CD4-positive, alpha-beta T cell treated with Interleukin-4 for 1 hour (primary cell): ENCODE measurements at places on chromosomes 1 and 21.

GRCh38 chr1:180947499-180947885 lies 34.8 kb downstream of the KIAA1614 start:
- no peak for DNase-seq

DNA sequence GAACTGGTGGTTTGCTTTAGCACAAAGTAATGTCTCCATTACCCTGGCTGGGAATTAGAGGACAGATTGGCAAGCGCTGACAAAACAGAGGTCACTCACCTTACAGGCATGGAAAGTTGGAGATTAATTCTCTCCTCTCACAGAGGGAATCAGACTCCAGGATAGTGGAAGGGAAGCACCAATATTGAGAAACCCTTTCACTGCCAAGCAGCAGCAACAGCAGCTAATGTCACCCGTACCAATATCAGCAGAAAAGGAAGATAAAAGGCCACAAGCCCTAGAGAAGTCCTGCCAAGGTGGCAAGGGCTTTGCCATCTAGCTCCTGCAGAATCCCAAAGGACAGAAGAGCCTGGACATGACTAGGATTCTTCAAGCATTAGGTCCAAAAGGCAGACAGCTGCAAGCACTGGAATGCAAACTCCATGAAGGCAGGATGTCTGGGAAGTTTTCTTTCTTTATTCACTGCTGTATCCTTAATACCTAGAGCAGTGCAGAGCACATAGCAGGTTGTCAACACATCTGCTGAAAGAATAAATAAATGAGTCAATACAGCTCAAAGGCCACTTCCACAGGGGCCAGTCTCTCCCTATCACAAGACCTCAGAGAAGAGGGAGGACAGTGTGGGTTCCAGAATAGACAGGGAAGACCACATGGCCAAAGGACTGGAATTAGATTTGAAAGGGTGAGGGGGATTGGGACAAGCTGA lies 57.2 kb downstream of the ERI3 start:
- DNase-seq, result no peak

DNA sequence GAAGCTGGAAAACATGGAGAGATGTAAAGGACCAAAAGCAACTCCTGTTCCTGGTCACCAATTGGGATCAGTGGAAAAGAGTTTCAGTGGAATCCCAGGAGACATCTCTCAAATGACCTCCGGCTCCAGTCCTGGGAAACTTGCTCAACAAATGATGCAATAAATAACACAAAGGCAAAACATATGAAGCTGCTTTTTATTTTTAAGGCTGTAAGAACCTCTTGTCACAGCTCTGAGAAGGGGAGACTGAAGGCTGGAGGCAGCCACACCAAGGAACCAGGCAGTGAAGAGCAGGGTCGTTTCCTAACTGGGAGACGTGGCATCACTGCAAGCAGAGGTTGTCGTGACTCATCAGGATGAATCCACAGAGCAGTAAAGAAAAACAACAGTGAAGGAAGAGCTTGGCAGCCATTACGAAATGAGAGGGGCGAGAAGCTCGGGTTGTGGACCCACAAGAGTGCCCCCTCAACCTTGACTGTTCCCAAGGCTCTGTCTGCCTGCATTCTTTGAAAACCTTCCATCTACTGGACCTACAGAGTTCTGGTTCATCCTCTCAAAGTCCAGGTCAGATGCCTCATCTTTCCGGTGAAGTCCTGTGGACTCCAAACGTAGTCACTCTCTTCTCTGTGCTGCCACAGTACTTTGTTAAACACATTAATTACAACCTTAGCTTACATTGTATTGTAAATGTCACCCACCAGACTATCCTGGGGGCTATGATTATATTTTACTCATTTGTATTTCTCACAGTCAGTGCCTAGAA lies 32.1 kb downstream of the JAK1 start:
- no peak for DNase-seq

GRCh38 chr21:45468051-45468970 lies 63.3 kb downstream of the COL18A1 start:
- no peak for DNase-seq

GRCh38 chr21:29658177-29658933 lies 281.4 kb downstream of the GRIK1 start:
- no peak for DNase-seq

DNA sequence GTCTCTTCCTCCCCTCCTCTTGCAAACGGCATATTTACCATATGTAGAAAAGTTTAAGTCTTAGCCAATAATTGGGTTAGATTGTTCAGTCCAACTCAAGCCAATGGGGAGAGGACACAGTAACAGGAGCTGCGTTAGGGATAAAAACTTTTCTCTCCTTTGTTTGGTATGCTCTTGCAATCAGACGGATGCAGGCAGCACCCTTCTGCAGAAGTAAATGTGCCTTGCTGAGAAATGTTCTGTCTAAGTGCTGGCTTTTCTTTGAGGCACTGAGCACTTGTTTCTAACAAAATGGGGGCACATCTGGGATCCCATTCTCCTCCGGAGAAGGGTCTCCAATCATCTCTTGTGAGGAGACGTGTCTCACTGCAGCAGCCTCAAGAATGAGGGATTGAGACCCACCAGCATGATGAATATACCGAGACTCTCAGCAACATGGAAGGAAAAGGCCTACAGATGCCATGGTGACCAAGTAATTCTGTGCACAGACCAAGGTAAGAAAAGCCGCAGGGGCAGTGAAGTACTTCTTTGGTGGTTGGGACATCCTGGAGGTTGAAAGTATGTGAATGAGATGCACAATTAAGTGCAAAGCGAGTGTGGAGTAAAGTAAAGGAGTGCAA lies 20.7 kb upstream of the GNG4 start:
- no peak for DNase-seq

- DNase-seq, result no peak
Measured at GRCh38 chr1:46096269-46097148, 35.9 kb downstream of the PIK3R3 start.

GRCh38 chr1:63960326-63960725 lies 186.5 kb downstream of the ROR1 start:
- DNase-seq, result no peak

GRCh38 chr21:40130476-40130875 lies 263.2 kb downstream of the PCP4 start:
- no peak for DNase-seq

- peak; percentile 17 for DNase-seq
Measured at GRCh38 chr1:174074757-174075156, 52.6 kb upstream of the RC3H1 start.

- DNase-seq, result no peak
Measured at GRCh38 chr1:83810144-83810543, 188.8 kb downstream of the TTLL7 start.

DNA sequence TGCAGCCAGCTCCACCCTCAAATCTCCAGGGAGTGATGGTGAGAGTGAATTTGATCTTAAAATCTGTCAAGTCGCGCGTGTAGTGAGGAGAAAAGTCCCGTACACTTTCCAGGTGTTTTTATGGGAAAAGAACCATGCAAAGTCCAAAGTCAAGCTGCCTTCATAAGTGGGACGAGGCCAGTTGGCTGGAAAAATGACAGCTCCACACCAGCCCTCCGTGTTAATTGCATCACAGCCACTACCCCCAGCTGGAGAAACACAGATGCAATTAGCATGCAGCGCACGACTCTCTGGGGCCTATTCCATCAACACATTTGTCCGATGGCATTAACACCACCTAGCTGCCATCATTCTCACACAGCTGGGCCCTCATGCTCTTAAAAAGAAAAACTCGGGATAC lies 68.4 kb downstream of the KLHDC7A start:
- no peak for DNase-seq

DNA sequence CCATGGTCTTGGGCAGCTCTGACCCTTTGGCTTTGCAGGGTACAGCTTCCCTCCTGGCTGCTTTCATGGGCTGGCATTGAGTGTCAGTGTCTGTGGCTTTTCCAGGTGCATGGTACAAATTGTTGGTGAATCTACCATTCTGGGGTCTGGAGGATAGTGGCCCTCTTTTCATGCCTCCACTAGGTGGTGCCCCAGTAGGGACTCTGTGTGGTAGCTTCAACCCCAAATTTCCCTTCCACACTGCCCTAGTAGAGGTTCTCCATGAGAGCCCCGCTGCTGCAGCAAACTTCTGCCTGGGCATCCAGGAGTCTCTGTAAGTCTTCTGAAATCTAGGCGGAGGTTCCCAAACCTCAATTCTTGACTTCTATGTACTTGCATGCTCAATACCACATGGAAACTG lies 494.5 kb upstream of the LRRC7 start:
- DNase-seq, result no peak

- DNase-seq, result no peak
Measured at GRCh38 chr21:36692835-36693488, 6.0 kb upstream of the SIM2 start.

GRCh38 chr1:188672153-188672552 lies 1805.5 kb downstream of the BRINP3 start:
- DNase-seq, result no peak

GRCh38 chr1:1168451-1169411 lies 4.9 kb upstream of the TTLL10 start:
- no peak for DNase-seq

GRCh38 chr1:222026280-222026679 lies 284.4 kb upstream of the DUSP10 start:
- no peak for DNase-seq

GRCh38 chr1:237124856-237125462 lies 83.0 kb downstream of the RYR2 start:
- no peak for DNase-seq

GRCh38 chr1:243542739-243543415 lies 287.0 kb downstream of the SDCCAG8 start:
- DNase-seq, result no peak

DNA sequence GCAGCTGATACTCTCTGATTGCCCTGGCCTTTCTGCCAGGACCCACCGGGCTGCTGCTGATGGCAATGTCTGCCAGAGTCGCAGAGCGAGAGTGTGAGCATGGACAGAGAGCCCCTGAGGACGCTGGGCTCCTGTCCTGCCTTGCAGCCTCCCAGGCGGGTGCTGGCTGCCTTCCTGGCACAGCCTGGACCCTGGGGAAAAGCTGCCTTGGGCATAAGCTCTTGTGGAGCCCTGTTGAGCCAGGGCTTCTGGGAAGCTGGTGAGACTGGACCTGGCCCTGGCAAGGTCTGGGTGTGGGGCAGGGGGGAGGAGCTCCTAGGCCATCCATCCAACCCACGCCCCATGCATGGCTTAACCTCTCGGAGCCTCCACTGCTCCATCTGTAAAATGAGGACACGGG lies 105.8 kb upstream of the WNT4 start:
- DNase-seq, result no peak

- no peak for DNase-seq
Measured at GRCh38 chr21:21415741-21416140, 417.5 kb downstream of the NCAM2 start.

DNA sequence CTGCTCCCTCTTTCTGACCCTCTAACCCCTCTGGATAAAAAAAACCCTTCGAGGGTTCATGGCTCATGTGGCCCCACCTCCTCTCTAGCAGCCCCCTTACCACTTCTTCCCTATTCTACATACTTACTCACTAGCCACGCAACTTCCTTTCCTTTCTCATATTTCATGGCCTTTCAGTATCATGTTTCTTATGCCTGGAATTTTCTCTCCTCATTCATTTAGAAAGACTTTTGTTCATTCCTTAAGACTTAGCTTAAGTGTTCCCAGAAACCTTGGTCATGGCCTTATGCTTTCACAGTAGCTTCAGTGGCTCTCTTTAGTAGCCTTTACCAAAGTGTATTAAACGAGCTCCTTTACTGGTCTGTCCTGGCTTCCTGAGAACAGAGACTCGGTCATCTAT lies 6.1 kb downstream of the ACP6 start:
- no peak for DNase-seq

DNA sequence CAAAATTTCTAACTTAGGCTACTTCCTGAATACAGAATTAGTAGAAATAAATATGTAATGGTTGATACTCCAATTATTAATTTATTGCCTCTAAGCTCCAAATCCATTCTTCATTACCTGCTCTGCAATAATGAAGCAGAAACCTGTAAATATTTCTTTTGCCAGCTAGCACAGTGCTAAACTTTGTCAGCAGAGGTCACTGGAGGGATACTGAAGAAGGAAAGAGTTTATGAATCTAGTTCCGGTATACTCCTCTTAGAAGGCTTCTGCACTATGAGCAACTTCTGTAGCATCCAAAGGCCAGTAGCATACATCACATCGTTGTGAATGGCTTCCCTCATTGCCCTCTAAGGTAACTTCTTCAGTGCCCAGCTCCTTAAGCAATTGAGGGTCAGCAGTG lies 81.0 kb upstream of the LHX8 start:
- DNase-seq, result no peak

DNA sequence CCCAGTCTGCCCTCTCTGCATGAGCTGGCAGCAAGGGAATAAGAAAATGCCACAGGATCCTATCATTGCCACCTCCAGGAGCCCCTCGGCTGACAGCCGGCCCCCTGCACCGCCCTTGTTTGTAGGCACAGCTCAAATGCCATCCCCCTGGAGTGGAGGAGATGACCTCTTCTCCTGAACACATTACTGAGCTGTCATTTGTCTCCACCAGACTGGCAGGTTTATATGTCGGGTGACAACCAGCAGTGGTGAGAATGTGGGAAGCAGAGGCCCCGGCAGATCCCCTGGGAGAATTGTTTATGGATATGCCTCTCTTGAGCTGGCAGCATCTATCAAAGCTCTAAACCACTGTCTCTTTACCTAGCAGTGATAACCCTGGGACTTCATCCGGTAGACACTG lies 135.4 kb upstream of the FMN2 start:
- DNase-seq, result no peak
